ENCODE measurements at places on chromosomes 4 and X. TPM values are rescaled to one million over a fixed set of nuclear protein-coding genes. Genes with fewer than 3 reads are reported as not detected.

Gene STARD8
- 12.7 TPM for polyA plus RNA-seq

Gene P2RY8
- 1.4 TPM for polyA plus RNA-seq

Gene KLHL2
- 11.5 TPM for polyA plus RNA-seq

Gene LNX1
- 10.2 TPM for polyA plus RNA-seq

DNA sequence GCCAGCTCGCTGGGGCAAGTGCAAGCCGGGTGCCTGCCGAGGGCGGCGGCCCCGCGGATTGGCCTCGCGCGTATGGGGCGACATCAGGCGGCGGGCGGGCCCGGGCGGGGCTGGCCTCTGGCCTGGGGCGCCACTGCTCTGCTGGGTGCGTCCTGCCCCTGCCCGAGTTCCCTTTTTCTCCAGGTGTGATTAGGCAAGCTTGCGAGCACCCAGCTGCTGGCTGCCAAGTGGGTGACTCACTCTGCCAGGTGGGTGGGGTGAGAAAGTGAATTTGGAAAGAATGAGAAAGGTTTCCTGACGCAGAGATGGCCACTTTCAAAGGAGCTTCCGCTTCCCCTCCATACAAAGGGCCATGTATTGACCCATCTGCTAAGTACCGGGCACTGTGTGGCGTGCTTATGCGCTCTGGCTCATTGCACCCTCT lies 32.5 kb downstream of the FGFBP1 start:
- DNase-seq: peak; percentile 91

DNA sequence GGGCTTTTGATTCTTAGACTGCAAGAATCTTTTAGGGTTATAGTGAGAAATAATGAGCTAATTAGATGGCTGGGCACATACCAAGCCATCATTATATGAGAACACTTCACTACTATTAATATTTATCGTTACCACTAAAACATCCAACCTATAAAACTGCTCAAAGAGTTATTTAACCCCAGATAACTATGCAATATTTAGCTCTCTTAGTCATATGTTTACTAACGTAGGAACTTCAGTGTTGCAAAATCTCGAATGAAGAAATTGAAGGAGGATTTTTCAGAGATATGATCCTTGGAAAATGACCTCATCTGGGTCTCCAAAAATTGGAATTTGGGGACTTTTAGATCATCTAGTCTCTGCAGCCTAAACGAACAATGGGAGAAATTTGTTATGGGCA lies 265.0 kb upstream of the RPS6KA3 start:
- DNase-seq: no peak

Gene CXorf49
- not detected for polyA plus RNA-seq

DNA sequence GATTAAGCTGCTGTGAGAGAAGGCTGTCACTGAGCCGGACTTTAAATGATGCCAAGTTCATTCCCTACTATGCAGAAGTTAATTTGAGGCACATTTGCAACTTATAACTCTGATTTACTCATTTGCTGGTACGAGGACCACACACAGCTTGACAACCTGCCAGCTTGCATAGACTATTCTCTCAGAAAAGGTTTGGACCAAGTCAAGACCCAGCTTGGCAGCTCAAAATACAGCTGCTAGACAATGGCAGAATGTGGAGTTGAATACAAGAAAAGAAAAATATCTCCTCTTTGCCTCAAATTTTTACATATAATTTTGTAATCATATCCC lies 338.9 kb downstream of the DHX15 start:
- no peak for DNase-seq
